ENCODE measurements at places on chromosomes 5 and 9.

GRCh38 chr5:141149812-141150211 lies at the start of gene PCDHB6:
TSS of gene PCDHB6 (plus strand) at chr5:141150057. CDS start at chr5:141150258, 201 bp downstream.
- DNase-seq = peak; percentile 6

- no peak for DNase-seq
These were observed 341.4 kb downstream of the ARHGEF28 start for GRCh38 chr5:73967347-73967746.

DNA sequence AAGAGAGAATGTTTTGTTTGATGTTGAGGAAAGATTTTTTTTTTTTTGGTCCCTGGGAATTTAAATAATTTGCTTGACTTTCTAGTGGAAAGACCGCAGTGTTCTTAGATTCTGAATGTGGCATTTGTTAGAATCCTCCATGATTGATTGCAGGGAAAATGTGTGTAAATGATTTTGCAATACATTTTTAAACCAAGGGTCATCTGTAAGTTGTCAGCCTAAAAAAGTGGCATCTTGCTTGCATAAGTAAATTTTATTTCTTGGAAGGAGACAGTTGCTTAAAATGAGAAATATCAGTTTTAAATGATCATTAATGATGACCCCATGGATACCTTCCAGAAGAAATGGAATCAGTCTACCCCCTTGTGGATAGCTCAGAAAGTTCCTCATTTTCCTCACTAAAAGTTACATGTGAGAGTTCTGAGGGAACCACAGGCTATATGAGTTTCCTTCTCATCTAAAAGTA lies 105.1 kb upstream of the SLC25A48 start:
- DNase-seq = peak; percentile 5

DNA sequence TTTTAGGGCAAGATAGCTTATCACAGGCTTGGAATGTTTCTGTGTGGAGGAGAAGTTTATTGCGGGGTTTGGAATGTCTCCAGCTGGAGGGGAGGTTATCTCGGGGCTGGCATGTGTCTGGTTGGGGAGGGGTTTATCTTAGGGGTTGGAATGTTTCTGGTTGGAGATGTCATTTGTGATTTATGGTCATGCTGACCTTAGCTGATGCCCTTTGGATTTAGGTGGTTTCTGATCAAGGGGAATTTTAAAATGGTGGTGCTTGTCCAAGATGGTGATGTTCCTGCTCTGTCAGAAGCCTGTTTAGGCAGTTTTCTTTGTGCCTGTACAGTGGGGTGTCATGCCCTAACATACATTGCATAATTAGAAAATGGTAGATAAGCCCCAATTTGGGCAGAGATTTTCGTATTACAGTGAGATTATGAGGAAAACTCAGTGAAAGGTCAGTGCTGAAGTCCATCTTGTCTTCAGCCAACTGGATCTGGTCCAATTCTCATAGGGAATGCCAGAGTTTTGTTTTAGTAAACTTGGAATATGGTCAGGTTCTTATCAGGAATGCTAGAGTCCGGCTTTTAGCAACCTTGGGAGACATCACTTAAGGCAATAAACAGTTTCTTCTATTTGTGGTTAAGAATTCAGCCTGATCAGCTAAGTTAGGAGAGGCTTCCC lies 14.3 kb downstream of the CDK20 start:
- peak; percentile 25 for DNase-seq

DNA sequence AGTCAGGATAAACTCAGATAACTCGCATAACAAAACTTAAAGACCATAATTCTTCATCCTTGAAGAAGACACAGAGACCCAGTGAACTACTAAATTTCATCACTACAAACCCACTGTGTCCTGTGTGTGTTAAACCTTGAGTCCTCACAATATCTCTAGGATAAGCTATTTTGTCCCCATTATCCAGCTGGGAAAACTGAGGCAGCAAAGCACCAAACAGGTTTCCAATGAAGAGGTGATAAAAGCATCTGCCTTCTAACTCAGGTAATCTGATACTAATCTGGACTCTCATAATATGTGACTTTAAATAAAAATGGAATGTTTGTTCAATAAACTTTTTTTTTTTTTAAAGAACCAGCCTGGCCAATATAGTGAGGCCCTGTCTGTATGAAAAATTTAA lies 62.7 kb upstream of the PPP2CA start:
- no peak for DNase-seq

Measured in fibroblast of mammary gland (primary cell).